ENCODE measurements at places on chromosomes 11 and 22.

GRCh38 chr11:2796508-2797113, 89.0 kb downstream of the CDKN1C start:
- no peak overlapping the region for H3K4me3 ChIP-seq
- H3K27ac ChIP-seq: no peak overlapping the region
- no peaks in the 10 kb centered on the region for H3K27me3 ChIP-seq
- H3K4me1 ChIP-seq: peaks cover 7% of the 10 kb centered on the region
- DNase-seq: peak; percentile 13

- DNase-seq: no peak
- no peaks in the 10 kb centered on the region for H3K36me3 ChIP-seq
- H3K4me3 ChIP-seq: no peak overlapping the region
- peaks cover 12% of the 10 kb centered on the region for H3K4me1 ChIP-seq
These were observed 3.5 kb downstream of the C11orf91 start for GRCh38 chr11:33696931-33697638.

GRCh38 chr22:16845465-16845864, 20.3 kb upstream of the XKR3 start:
- no peak overlapping the region for H3K27ac ChIP-seq
- DNase-seq: no peak
- no peaks in the 10 kb centered on the region for H3K4me1 ChIP-seq

GRCh38 chr11:2527621-2528291, 82.9 kb downstream of the KCNQ1 start:
- peaks cover 38% of the 10 kb centered on the region for H3K4me1 ChIP-seq
- H3K27ac ChIP-seq: no peak overlapping the region
- no peak overlapping the region for H3K4me3 ChIP-seq
- H3K27me3 ChIP-seq: no peaks in the 10 kb centered on the region

GRCh38 chr11:20308601-20309000, 54.9 kb upstream of the HTATIP2 start:
- no peak for DNase-seq
- no peaks in the 10 kb centered on the region for H3K4me1 ChIP-seq
- H3K4me3 ChIP-seq: no peak overlapping the region
- no peaks in the 10 kb centered on the region for H3K27me3 ChIP-seq
- no peak overlapping the region for H3K27ac ChIP-seq

- no peak overlapping the region for H3K4me3 ChIP-seq
- no peak for DNase-seq
- H3K4me1 ChIP-seq: no peaks in the 10 kb centered on the region
- no peaks in the 10 kb centered on the region for H3K36me3 ChIP-seq
- H3K27ac ChIP-seq: no peak overlapping the region
These were observed 41.0 kb downstream of the ELMOD1 start for GRCh38 chr11:107631931-107632330.

DNA sequence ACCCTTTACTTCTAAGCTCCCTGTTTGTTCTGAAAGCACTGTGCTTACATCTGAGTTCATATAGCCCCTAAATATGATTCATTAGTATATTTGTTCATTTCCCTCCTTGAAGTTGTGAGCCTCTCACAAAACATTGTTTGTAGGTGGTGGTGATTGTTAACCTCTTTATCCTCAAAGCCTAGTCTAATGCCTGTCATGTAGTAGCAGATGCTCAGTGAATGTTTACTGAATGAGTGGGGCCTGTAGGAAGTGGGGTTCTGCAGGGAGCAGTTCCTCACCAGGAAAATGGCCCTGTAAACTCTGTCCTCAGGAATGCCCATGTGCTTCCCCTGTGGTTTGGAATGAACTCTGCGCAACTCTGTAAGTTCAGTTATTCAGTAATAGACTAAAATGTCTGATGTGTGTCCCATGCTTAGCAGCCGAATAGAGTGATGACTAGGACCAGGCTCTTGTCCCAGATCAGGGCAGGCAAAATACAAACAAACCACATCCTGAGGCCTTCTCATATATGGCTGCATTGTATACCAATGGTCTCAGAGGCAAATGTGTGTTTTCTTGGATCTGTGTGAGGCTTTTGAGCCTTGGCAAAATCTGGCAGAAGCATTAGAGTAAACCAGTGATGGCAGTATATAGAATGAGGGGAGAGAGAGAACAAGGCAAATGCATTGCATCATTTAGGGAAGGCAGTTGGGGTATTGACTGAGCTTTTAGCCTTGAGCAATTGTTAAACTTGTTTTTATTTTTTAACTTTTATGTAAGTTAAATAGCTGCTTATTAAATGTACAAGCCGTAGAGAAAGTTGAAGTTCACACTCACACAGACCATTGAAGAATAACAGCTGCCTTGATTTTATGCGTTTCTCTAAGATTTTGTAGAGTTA, 91.4 kb upstream of the BIRC3 start:
- no peak overlapping the region for H3K4me3 ChIP-seq
- no peaks in the 10 kb centered on the region for H3K36me3 ChIP-seq
- H3K27me3 ChIP-seq: no peaks in the 10 kb centered on the region
- DNase-seq: no peak
- H3K27ac ChIP-seq: no peak overlapping the region

DNA sequence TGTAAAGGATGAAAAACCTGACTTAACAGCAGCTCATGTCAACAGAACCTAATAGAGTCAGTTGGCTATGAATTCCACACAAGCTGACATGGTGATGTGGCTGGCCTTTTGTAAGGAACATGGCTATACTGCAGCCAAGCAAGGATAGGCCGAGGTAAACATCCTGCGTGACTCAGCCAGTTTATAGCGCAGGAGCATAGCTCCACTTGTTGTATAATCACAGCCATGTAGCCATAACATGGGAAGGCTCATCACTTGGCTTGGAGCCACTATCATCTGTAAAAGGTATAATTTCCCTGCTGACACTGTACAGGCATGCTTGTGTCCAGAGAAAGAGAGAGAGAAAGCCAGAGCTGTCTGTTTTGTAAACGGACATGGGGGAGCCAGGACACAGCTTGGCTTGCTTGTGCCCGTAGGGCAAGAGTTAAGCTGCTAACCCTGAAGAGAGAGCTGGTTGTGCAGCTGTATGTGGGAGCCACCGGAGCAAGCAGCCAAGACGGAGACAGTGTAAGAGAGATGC, 104.4 kb upstream of the PLET1 start:
- H3K4me1 ChIP-seq: no peaks in the 10 kb centered on the region
- no peaks in the 10 kb centered on the region for H3K36me3 ChIP-seq
- no peak overlapping the region for H3K27ac ChIP-seq

GRCh38 chr22:37552524-37553163, 7.6 kb upstream of the CDC42EP1 start:
- no peaks in the 10 kb centered on the region for H3K27me3 ChIP-seq
- no peaks in the 10 kb centered on the region for H3K36me3 ChIP-seq
- H3K4me1 ChIP-seq: no peaks in the 10 kb centered on the region
- H3K27ac ChIP-seq: no peak overlapping the region
- no peak overlapping the region for H3K4me3 ChIP-seq

- DNase-seq: no peak
- H3K27me3 ChIP-seq: no peaks in the 10 kb centered on the region
- H3K36me3 ChIP-seq: no peaks in the 10 kb centered on the region
- no peak overlapping the region for H3K4me3 ChIP-seq
These were observed 388.2 kb downstream of the TMEM135 start for GRCh38 chr11:87425943-87426342.

DNA sequence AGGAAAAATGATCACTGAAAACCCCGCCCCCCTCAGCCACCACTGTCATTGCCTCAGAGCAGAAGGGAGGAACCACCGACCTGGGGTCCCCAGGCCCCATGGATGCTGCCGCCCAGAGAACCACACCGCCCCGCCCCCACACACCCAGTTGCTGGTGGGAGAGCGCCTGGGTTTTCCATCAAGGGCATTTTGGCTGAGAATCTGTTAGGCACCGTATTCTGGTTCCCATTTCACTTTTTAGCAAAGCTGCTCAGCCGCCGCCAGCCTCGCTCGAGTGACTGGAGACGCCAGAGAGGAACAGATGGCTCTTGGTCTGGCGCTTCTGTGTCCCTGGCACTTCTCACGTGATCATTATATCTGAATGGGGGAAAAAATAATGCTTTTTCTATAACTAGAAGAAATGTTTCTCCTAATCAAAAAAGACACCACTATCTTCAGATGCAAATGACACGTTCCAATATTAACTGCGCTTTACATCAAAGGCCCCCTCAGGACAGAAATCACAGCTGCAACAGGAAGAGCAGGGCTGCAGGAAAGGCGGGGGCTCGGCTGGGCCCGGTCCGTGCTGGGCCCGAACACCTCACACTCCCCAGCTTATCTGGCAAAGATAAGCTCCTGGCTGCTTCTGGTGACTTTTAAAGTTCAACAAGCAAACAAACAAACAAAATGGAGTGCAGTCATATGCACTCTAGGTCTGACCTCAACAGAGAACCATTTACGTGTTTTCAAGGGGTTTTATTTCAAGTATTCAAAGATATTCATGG, 149.8 kb downstream of the MPPED1 start:
- no peak for DNase-seq
- no peaks in the 10 kb centered on the region for H3K27me3 ChIP-seq
- H3K4me3 ChIP-seq: no peak overlapping the region
- no peaks in the 10 kb centered on the region for H3K36me3 ChIP-seq

- peak; percentile 58 for DNase-seq
- H3K4me3 ChIP-seq: no peak overlapping the region
- no peak overlapping the region for H3K27ac ChIP-seq
- no peaks in the 10 kb centered on the region for H3K27me3 ChIP-seq
- H3K4me1 ChIP-seq: no peaks in the 10 kb centered on the region
These were observed 13.7 kb downstream of the NFRKB start for GRCh38 chr11:129881570-129882170.

DNA sequence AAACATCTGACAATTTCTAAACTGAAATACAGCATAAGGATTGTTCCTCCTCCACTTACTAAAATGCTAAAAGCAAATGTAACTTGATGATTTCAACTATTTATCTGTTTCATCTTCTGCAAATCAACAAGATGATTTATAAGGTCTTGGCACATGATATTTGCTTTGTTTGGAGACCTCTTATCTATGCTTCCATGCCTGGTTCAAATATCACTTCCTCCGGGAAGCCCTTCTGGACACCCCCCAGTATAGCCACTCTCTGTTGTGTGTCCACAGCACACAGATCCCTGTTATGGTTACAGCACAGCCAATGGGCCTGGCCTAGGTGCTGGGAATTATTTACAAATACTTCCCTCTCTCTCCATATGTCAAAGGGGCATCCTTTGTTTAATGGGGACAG, 114.8 kb downstream of the C11orf58 start:
- H3K27ac ChIP-seq: no peak overlapping the region
- no peaks in the 10 kb centered on the region for H3K4me1 ChIP-seq
- no peak for DNase-seq

DNA sequence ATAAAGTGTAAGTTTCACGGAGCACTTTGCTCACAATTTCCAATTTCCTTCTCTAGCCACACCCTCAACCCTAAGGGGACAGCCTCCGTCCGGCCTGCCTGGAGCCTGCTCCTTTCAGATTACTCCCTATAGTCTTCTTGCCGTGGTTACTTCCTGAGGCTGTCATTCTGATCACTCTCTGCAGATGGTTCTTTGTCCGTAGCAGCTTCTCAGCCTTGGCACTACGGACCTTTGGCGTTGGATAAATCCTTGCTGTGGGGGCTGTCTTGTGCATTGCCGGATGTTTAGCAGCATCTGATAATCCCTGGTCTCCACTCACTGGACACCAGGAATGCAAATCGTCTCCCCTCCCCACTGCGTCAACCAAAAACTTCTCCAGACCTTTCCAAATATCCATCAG, 447.5 kb upstream of the KIRREL3 start:
- H3K27ac ChIP-seq: no peak overlapping the region
- no peaks in the 10 kb centered on the region for H3K27me3 ChIP-seq
- H3K4me1 ChIP-seq: no peaks in the 10 kb centered on the region
- DNase-seq: no peak
- H3K36me3 ChIP-seq: no peaks in the 10 kb centered on the region

GRCh38 chr11:69419662-69420395, 61.6 kb upstream of the LINC01488 start:
- H3K27me3 ChIP-seq: peaks cover 4% of the 10 kb centered on the region
- no peaks in the 10 kb centered on the region for H3K4me1 ChIP-seq
- no peak overlapping the region for H3K4me3 ChIP-seq

DNA sequence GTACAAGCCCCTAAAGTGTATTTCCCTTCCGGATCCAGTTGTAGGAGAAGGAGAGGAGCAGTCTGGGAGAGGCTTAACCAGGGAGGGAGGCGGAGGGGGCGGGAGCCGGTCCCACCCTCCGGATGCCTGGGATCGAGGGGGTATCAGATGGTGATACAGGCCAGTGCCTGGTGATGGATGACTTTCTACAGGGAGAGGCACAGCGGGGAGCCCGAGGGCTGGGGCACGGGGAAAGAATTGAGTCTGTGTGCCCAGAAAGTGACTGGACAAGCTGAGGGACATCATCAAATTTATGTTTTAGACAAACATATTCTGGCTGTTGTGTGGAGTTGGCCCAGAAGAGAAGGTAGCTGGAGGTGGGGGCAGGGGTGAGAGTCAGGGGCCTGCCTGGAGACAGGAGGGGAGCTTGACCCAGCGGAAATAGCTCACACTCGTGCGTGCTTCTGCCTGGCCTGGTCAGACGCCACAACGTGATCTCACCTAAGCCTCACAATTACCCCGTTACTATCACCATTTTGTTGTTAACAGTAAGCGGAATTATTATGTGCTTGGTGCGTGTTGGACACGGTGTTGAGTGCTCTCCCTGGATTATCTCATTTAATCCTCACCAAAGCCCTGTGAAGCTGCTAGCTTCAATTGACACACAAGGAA, 42.4 kb downstream of the AMPD3 start:
- peaks cover 46% of the 10 kb centered on the region for H3K36me3 ChIP-seq
- H3K4me1 ChIP-seq: peaks cover 5% of the 10 kb centered on the region
- no peak overlapping the region for H3K27ac ChIP-seq
- no peak for DNase-seq

GRCh38 chr22:44344407-44344806, 31.7 kb upstream of the SHISAL1 start:
- H3K27me3 ChIP-seq: no peaks in the 10 kb centered on the region
- H3K4me3 ChIP-seq: no peak overlapping the region
- DNase-seq: no peak
- no peaks in the 10 kb centered on the region for H3K36me3 ChIP-seq
- H3K27ac ChIP-seq: no peak overlapping the region

- H3K4me1 ChIP-seq: peaks cover 73% of the 10 kb centered on the region
- no peaks in the 10 kb centered on the region for H3K27me3 ChIP-seq
- no peak overlapping the region for H3K4me3 ChIP-seq
- no peak overlapping the region for H3K27ac ChIP-seq
These were observed 5.7 kb downstream of the LTBP3 start for GRCh38 chr11:65552388-65552951.

GRCh38 chr11:14105446-14105845, 142.9 kb downstream of the SPON1 start:
- no peaks in the 10 kb centered on the region for H3K4me1 ChIP-seq
- H3K27me3 ChIP-seq: no peaks in the 10 kb centered on the region
- H3K27ac ChIP-seq: no peak overlapping the region
- H3K36me3 ChIP-seq: no peaks in the 10 kb centered on the region
- no peak overlapping the region for H3K4me3 ChIP-seq
- DNase-seq: no peak
